ENCODE measurements at places on chromosomes 5 and 9.
A peak's percentile ranks its signal among the peaks of the same experiment; 100 is the strongest.

DNA sequence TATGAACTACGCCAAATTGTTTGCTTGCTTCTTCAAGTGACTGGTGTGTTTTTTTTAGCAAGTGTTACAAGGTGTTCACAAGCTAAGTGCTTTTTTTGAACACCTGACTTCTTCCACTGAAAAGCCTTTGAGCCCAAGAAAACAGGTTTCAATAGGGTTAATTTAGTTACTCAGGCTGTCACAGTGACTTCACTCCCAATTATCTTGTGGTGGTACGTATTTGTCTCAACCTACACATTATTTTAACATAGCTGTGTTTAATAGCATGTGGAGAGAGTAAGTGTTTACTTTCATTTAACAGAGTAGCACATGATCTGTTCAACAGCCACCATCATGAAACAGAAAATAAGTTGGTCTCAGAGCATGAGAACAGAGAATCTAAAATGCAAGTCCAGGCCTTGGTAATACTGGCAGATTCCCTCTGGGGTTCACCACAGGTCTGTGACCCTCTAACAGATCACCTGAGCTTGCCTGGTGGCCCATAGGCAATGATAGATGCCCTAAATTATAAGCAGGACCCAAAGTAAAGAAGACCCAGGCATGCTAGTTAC, 267.7 kb upstream of the SMARCA2 start:
- no peak for DNase-seq

DNA sequence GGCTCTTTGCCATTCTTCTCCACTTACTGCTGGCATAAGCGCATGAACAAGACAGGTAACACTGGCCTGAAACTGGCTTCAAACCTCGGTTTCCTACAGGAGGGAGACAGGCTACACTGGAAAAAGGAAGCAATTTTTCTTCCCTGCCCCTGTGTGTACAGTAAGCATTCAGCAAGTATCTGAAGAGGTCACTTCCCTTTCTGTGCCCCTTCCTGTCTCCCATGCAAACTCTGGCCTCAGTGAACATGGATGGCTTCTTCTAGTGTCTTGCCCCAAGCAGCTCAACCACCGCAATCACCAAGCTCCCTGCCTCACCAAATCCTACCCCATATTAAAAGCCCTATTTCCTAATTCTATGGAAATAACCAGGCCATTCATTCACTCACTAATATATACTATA, 42.4 kb downstream of the SERINC5 start:
- no peak for DNase-seq

DNA sequence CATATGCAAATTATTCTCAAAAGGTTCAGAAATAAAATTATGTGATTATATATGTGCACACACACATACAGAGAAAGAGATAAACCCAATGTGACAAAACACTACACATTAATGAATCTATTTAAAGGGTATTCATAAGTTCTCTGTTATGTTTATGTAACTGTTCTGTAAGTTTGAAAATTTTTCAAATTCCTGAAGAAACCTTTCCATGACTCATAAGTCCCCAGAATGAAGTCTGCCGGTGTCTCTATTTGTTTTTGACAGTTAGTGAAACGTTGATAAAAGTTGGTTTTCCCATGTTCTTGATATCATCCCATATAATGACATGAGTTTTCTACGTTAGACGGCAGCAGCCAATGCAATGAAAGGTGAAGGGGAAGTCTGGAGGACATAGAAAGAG, 199.5 kb upstream of the PUM3 start:
- DNase-seq = no peak

- DNase-seq = peak; percentile 2
These were observed 319.2 kb downstream of the TRPM3 start for GRCh38 chr9:70802206-70802605.

DNA sequence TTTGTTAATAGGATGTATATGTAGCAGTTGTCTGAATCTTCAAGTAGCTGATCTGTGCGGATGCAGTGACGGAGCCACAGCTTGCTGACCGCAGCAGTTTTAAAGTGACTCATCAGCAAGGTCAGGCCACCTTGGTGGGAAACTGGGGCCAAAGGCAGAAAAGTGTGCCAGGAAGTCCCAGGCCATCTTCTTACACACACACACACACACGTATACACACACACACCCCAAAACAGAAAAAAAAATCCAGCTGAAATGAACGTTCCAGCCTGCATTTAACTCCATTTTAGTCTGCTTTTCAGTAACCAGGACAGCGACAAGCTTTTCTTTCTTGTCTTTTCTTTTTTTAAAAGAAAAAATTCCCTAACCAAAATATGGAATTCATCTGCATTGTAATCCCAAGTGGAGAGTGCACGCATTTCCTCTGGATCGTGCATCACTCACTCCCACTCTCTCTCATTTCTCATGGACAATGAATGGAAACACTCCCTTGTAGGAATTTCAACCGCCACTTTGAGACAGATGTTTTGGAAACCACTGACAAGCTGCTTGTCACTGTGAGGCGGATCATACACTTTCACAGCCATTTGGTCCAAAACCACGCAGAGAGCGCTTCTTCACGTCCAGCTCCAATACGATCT, 103.9 kb downstream of the LHFPL2 start:
- no peak for DNase-seq

DNA sequence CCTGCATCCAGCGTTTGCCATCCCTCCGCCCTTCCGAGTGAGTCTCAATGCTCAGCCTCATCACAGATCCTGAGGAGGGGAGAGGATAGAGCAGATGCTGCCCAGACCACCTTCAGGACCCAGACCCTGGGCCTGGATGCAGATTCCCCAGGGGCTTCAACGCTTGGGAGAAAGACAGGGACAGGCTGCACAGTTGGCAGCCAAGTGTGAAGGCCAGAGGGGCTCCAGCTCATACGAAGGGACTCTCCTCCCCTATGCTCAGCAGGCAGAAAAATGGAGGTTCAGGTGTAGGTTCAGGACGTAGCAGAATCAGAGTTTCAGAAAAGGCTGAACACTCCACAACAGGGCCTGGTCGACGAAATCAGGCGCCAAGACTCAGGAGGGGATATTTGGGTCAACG, 378.5 kb upstream of the IRX1 start:
- no peak for DNase-seq

DNA sequence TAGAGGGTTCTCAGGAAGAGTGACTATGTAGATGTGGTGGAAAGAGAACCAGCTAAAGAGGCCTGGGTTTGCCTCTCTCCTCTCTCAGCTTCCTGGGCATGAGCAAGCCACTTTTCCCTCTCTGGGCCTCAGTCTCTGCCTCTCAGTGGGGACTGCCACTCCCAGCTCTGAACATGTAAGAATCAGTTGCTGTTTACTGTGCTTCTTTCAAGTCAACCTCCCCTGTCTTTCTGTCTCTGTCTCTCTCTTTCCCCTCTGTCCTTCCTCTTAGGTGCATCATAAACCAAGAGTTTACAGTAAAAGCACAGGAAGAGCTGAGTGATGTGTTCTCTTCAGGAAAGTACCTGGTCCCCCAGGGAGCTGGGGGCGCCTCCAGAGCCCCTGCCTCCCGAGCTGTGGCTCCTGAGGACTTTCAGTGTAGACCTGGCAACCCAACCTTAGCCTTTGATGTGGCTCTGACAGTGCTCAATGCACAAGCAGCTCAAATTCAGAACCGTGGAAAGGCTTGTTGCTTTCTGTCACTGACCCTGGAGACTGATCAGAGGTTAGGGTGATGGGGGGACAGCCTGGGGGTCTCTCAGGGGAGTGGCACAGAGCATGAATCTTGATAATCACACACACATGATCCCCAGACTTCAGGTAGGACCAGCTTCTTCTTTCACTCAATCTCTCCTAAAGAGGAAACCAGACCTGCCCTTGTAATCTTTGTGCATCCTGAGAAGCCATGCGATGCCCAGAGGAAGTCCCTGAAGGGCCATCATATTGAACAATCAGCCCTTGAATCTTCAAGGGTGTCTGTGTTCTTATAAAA, 59.4 kb upstream of the TNFSF8 start:
- DNase-seq = no peak

DNA sequence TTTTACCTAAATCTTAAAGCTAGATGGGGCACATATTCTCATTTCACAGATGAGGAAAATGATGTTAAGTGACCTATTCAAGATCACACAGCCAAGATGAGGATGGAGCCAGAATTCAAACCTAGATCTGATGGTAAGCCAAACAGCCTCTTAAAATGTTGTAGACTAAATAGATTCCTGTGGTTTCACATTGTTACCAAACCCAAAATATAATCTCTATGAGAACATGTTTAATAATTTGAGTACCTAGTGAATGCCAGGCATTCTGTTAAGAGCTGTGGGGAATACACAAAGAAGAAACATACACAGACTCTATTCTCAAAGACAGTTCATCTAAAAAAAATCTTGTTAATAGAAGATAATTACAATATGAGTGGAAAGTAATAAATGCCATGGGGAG, 25.2 kb downstream of the HOMER1 start:
- no peak for DNase-seq

DNA sequence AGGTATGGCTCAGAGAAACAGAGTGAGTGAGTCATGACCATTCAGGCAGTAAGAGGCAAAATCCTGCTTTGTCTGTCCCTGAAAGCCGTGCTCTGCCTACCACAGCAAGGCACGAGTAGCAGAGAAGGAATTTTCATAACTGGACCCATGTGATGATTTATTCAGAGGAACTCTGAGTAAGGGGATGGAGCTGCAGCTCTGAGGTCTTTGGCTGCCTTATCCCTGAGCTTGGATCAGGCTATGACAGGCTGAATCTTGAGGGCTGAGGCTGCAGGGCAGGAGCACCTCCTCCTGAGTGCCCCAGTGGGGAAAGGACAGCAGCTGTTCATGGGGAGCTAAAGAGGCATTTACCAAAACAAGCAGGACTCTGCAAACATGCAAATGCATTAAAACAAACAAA, 183.4 kb downstream of the PAPPA start:
- DNase-seq = peak; percentile 10

DNA sequence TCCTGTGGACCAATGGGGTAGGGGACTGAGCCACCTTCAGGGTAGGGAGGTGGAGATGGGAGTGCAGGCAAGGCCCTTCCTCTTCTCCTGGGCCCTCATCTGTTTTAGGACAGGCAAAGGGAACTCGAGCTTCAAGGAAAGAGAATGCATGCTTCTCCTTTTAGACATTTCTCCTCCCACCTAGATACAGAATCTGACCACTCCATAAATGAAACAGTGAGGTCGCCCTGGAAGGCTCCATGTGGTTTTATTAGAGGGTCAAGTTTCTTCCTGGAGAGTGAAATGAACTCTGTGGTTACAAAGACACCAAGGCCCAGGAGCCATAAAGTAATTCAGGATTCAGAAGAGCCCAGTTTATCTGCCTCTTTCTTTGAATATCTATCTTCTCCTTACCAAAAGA, 14.9 kb downstream of the LHFPL2 start:
- DNase-seq = no peak

DNA sequence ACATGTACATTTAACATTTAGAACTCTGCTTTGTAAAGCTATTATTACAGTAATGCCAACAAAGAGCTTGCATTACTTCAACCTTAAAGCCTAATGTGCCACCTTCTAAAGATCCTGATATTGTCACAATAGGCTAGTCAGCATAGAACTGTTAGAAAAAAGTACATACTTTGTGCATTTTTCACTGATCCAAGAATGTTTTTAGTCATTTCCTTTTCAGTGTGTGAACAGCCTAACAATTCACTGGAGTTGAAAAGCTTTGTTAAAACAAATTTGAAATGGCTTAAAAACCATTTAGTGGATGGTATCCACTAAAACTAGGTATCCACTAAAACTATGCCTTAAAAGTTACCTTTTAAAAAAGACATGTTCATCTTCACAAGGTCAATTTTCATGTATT, 4.5 kb downstream of the RPS6 start:
- no peak for DNase-seq
